ENCODE measurements at places on chromosomes 2 and 18.

DNA sequence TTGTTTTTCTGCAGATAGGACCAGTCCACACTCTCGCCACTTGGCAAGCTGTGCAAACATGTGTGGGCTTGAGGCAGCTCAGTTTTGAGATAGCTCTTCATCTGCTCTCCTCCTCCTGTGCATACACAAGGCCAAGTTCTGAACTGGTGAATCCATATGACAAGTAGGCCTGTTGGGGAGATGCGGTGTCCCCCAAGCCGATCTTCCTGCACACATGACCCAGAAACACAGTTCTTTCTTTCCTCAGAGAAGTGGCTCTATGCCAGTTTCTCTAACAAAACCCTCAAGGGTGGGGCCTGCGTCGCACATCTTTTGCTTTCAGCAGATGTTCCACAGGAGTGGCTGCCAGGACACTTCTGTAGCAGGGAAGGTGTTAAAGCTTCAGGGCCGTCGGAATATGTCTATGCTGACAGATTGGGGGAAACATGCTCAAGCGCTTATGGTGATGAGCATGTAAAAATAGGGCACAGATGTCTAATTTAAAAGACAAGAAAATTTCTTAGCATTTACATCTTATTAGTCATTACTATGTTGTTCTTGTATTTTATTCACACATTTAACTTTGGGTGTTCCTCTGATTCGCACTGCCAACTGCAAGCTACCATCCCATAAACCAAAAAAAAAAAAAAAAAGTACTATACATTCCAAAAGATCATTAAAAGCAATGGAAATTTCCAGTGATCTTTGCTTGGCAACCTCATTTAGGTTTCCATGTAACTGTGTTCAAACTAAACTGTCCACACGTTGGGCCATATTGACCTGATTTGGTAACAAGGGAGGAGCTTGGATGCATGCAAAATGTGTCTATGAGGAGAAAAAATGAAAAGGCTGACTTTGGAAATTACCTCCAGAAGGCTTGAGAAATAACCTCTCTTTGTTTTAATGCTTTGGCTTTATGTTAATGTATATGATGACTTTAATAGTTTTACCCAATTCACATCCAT is 1055.5 kb upstream of the KLHL29 start:
- DNase-seq = no peak

DNA sequence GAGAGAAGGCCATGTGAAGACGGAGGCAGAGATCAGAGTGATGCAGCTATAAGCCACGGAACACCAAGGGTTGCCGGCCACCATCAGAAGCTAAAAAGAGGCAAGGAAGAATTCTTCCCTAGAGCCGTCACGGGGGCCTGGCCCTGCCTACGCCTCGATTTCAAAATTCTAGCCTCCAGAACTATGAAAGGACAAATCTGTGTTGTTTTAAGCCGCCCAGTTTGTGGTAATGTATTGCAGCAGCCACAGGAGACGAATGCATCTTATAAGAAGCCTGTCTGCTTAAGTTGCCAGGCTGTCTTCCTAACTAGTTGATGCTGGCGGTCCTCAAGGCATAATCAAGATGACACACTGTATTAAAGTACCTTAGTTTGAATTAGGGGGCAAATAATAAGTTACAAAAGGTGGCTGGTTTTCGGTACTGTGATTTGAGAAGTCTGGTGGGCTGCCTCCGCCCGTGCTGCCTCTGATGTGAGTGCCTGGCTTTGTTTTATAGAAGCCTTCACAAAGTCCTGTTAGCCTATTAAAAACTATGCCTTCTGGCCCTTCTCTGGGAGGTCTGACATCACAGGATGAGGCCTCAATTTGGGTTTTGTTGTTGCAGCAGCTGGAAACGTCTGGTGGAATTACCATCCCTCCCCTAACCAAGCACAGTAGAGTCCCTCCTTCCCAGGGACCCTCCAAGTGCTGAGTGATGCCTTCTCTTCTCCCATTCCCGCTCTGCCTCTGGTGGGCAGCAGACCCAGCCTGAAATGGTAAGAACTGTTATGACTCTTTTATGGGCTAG is 53.6 kb downstream of the SRD5A2 start:
- no peak for DNase-seq

DNA sequence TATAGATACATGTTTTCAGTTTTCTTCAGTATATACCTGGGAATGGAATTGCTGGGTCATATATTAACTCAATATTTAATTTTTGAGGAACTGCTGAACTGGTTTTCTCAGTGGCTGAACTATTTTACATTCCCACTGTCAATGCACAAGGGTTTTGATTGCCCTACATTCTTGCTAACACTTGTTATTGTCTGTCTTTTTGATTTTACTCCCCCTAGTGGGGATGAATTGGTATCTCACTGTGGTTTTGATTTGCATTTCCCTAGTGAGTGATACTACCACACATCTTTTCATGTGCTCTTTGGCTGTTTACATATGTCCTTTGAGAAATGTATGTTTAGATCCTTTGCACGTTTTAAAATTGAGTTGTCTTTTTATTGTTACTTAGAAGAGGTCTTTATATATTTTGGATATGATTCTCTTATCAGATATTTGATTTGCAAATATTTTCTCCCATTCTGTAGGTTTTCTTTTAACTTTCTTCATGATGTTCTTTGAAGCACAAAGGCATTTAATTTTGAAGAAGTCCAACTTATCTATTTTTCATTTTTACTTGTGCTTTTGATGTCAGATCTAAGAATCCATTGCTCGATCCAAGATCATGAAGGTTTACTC is 36.2 kb downstream of the ASB1 start:
- DNase-seq = peak; percentile 67

DNA sequence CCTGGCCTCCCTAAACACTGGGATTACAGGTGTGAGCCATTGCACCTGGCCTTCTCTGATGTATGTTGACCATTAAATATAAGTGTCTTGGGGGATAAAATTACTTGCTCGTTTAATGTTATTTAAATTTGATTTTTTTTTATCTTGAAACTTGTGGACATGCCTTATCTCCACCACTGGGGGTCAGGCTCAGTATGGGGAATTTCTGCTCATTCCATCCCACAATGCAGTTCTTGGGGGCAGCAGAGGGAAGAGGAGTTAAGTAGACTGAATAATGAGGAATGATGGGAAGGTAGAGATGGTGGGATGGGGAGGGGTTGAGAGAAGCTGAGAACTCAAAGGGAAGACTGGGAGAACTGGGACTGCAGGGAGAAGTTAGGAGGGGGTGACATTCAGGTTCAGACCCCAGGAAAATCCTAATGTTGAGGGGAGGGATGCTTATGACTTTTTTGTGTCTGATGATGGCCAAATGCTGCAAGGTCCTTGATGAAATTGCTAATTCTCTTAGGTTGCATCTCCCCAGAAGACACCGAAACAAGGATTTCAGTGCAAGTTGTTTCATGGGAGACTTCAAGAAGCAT is 174.2 kb downstream of the MIB1 start:
- no peak for DNase-seq

DNA sequence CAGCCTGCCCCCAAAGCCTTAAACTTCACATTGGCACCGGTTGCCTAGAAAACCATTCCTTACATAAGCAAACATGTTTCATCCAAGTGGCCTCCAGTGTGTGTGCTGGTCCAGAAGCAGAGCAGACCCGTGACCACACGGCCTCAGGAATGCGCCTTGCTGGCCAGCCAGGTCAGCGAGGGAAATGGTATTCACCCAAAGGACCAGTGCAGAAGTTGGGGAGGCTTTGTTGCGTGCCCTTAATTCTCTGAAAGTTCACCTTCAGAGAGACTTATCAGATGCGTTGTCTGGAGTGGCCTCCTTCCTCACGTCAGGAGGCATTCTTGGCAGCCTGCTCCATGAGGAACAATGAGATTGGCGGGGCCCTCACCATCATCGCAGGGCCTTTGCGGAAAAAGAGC is 25.9 kb downstream of the NRP2 start:
- no peak for DNase-seq

DNA sequence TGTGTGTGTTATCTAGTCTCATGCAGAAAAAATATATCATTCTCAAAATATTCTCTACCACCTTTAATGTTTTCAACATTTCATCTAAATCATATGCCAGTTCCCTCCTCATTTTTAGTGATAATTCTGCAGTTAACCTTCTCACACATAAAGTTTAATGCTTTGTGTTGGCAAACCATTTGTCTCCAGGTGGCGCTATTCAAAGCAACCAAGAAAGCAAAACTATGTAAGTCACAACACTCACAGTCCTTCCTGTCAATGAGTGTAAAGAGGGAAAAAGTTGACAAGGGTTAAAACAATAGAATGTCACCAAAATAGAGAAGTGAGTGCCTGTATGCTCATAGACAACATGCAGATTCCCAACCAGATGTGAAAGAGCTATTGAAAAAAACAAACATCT is 961.6 kb upstream of the LRRTM1 start:
- no peak for DNase-seq

DNA sequence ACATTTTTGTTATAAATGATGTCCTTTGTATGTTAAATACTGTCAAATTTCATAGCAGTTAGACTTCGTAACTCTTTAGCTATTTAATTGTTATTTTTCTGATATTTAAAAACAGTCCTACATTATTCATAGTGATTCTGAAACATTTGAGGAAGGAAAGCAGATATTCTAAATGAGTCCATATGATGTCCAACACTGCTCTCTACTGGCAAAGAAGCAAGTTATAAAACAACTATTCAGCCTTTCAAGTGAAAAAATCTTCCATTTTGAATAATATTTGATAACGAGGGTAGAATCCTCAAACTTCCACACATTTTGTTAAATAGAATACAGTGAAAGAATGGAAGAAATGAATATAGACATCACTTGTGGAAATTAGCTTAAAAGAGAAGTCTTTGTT is 220.8 kb downstream of the GULP1 start:
- DNase-seq = peak; percentile 10

- DNase-seq = no peak
Measured at GRCh38 chr2:215970425-215970824, 42.9 kb downstream of the MREG start.

DNA sequence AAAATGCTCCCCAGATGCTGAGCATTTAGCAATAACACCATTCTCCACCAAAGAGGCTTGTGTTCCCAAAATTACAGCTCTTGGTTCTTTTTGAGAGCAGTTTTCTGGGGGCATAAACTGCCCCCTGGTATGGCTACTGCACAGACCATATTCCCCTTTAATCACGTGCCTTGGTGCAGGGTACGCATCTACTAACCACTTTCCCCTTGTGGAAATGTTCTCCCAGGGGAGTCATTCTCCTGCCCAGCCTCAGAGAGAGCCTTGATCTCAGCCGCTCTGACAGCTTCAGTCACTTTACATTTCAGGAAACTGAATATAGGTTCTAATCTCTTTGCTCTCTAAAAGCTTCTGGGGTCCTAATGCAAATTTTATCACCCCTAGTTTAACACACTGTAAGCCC is 44.7 kb upstream of the EML6 start:
- DNase-seq = no peak

- DNase-seq = peak; percentile 14
Measured at GRCh38 chr2:88199912-88200682, 30.0 kb downstream of the THNSL2 start.

Data from CD4-positive, CD25-positive, alpha-beta regulatory T cell (primary cell).